ENCODE measurements at places on chromosomes 2 and 18.

DNA sequence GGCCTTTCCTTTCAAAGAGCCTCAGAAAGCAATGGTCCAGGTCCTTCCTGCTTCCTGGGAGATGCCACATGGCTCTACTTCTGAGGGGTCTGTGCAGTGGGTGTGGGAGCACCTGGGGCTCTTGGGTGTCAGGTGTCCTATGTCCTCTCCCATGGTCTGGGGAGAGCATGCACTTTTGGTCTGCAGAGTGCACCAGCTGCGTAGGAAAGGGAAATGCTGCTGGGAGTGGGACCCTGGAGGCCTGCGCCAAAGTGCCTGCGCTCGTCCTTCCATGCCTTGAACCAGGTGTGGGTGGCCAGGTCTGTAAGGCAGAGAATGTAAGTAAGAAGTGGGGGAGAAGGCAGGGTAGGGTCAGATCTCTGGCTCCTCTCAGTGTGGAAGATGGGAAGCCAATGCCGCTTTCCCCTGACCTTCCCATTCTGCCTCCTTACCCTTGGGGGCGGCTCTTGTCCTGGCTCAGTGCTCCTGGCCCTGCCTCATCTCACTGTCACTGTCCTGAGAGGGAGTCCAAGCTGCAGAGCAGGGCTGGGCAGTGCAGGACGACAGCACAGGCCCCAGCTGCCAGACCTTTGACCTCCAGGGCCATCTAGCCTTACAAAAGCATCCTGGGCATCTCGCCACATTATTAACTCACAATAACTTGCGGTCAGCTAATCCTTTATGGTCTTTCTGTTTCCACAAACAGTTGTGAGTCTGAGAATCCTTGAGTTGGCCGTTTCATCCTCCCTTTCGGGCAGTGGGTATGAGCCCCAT lies 6.6 kb upstream of the PROM2 start:
- DNase-seq, result no peak

DNA sequence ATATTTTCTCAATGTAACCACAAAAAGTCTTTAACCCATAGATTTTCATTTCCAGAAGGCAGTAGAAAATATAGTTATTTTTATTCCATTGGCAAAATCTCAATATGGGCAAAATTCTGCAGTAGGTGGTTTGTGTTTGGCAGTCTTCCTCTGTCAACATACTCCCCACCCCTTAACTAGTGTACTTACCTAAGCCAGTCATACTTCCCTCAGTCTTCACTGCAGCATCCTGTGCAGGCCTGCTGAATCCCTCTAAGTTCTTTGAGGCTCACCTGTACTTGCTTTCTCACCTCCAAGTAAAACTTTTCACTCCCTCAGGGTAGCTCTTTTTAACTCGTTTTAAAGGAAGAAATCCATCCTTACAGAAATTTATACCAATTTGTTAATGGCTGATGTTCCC lies 6.8 kb downstream of the CARF start:
- no peak for DNase-seq

- DNase-seq, result no peak
These were observed 151.1 kb upstream of the TWIST2 start for GRCh38 chr2:238696786-238697185.

DNA sequence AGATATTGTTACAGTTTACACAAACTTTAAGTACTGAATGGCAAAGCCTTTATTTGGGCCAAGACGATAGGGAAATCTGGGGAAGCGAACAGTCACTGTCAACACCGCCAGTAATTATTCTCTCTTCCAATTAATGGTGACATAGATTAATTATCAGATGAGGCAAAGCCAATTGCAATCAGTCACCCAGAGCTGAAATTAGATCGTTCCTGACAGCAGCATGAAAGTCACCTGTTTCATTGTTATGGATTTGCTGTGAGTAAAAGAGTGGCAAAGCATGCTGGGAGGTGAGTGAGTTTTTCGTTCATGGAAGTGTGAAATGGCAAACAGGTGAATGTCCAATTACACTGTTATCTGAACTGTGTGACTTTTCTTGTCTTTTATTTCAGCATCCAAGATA lies 164.8 kb upstream of the KLHL14 start:
- DNase-seq, result no peak

DNA sequence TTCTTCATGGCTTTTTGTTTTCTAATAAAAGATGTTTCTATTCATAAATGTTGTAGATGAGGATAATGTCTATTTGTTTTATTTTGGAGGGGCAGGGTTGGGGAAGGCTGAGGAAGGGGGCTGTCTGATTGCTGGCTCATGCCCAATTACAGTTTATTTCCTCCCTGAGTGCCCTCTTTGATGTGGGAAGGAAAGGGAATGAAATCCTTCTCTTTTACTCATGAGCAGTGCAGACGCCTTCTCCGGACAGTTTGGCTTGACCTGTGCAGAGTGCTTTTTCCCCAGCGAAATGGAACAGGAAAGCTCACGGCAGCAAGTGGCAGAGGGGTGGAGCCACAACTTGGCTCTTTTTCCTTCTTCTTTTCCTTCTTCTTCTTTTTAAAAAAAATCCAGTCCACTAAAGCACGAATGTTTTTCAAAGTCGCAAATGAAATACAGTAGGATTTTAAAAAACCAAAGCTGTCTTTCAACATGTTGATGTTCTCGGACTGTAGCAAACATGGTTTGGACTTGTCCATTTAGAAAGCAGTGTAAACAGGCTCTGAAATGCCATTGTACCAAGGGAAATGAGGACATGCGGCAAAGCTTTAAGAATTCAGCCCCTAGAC lies 34.5 kb downstream of the RAB31 start:
- no peak for DNase-seq

- no peak for DNase-seq
These were observed 1.2 kb downstream of the M1AP start for GRCh38 chr2:74646834-74647482.

DNA sequence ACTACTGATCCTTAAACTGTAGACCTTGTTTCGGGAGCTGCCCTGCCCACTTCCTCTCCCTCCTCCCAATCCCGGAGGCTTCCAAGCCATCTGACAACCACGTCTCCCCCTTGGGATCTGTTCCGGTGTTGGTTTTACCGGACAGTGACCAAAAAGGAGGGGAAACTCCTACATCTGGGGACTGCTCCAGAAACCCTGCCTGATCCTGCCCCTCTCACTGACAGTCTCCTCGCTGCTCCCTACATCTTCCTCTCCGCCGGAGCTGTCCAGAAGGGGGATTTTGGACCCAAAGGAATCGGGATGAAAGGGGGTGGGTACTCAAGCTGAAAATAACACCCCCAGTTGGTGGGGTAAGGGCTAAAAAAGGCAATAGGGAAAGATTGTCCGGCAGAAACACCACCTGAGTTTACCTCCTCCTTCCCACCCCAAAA lies 1.5 kb downstream of the INO80D start:
- no peak for DNase-seq

DNA sequence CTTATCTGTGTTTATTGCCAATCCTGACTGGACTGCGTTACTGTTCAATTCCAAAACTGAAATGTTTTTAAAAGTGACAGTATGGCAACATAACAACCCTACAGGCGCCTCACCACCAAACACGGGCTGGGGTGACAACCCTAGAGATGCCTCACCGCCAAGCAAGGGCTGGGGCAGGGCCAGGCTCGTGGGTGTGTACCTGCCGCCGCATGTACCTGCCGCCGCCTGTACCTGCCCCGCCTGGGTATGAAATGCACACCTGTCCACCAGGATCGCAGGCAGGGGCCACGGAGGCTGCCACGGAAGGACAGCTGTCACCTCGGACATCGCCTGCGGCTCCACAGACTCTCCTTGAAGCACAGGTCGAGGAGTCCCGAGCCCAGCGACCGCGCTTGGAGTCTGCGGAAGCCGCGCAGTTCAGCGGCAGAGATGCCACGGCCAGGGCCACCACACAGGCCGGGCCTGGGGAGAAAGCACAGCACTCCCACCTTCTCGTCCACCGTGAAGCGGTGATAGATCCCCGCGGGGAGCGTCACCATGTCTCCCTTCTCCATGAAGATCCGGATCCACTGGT lies 18.9 kb downstream of the ADI1 start:
- no peak for DNase-seq

DNA sequence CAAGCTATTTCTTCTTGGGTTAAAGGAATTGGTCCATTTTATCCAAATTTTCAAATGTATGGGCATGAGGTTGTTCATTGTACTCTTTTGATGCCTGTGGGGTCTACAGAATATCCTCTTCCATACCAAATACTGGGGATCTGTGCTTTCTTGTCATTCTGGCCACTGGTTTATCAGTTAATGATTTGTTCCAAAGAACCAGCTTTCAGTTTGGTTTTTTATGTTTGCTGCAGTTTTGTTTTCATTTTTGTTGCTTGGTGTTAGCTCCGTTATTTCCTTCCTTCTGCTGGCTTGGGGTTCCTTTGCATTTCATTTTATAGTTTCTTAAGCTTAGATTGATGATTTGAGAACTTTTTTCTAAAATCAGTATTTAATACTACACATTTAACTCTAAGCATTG lies 45.5 kb downstream of the SLC66A2 start:
- DNase-seq, result no peak

DNA sequence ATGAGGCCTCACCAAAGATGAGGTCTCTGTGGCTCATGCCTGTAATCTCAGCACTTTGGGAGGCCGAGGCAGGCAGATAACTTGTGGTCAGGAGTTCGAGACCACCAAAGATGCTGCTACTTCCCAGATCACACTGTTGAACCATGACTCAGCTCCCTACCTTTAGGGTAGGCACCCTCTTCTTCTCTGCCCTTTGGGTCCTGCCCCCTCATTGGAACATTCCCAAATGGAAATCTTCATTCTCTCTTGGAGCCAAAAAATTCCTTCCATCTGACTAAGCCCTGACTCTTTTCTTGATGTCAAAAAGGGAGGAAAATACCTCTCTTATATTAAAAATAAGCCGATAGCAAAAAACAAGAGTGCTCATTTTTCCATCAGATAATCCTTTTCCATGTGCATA lies 183.5 kb downstream of the PAX3 start:
- no peak for DNase-seq

- no peak for DNase-seq
These were observed 132.8 kb upstream of the L3MBTL4 start for GRCh38 chr18:6547476-6547875.

DNA sequence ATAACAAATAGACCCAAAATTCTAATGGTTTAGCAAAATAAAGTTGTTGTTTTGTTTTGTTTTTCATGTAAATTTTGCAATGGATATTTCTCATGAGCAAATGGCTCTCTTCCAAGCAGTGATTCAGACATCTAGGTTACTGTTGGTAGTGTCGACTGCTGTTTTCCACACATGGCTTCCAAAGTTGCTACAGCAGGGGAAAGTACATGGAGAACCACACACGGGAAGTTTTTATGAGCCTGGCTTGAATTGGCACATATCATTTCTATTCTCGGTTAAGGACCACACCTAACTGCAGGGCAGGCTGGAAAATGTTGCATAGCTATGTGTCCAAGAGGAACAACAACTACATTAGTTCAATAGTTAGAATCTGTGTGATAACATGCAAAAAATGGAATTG lies 262.1 kb downstream of the GALNT13 start:
- no peak for DNase-seq

DNA sequence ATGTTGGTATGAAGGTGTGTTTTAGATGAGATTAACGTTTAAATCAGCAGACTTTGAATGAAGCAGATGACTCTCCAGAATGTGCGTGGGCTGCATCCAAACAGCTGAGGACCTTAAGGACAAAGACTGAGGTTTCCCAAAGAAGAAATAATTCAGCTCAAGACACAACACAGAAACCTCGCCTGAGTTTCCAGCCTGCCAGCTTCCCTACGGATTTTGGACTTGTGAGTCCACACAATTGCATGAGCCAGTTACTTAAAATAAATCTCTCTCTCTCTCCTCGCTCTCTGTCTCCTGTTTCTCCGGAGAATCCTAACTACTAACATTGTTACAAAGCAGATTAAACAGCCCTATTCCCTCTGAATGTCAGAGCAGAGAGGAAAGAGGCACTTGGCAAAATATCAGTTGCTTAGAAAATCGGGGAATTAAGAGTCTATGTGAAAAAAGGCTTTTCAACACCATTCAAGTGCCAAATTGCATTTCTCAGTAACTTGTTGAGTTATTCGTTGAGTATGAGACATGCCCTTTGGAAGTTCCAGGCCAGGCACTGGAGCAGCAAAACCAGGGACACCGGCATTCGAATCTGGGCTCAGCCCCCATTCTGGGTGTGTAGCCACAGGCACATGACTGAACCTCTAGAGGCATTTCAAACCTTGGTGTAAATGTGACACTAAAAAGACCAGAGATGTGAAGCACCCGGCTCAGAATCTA lies 174.6 kb upstream of the PID1 start:
- DNase-seq, result no peak

- no peak for DNase-seq
These were observed 88.1 kb downstream of the NDUFA10 start for GRCh38 chr2:239936838-239937581.

GRCh38 chr2:20582600-20583221 lies 68.2 kb downstream of the HS1BP3 start:
- DNase-seq, result no peak

GRCh38 chr18:49739275-49739674 lies 74.1 kb downstream of the ACAA2 start:
- DNase-seq, result no peak

DNA sequence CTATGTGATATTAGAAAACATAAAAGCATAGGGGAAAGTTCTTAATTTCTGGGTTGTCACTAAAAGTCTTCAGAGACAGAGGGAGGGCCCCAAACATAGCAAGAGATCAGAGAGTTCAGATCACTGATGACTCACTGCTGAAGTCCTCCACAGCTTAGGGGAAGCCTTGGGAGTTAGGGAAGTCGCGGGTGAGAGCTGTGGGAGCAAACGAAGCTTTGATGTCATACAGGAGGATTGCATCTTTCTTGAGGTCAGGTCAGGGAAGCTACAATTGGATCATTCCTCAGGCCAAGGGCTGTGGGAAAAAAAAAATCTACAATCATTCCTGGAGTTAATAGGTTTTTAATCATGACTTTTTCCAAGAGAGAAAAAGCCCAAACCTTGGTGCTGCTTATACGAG lies 96.2 kb downstream of the COPS8 start:
- DNase-seq, result no peak

DNA sequence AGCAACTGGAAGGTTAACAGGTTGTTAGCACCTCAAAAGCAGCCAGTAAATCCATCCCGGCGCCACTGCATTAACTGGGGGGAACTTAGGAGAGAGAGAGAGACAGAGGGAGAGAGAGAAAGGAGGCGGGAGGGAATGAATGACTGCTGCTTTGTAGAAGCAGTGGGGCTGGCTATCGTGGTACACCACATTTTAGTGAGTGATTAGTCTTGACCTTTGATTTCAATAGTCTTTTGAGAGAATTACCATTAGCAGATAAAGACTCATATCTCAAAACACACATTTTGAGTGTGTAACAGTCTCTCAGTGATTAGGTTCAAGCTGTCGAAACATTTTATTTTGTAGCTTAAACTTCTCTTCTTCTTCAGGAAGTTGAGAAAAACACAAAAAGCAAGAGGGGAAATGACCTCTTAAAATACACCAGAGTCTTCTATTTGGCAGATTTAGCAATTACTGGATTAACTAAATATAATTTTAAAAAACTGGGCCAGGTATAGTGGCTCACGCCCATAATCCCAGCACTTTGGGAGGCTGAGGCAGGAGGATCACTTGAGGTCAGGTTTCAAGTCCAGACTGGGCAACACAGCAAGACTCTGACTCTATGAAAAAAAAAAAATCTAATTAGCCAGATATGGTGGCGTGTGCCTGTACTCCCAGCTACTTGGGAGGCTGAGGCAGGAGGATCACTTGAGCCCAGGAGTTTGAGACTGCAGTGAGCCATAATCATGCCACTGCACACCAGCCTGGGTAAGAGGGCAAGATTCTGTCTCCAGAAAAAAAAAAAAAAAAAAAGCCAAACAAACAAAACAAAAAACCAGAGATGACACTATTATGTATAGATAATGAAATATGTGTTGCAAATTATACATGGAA lies 22.0 kb upstream of the PNO1 start:
- DNase-seq, result no peak

All from stimulated activated CD4-positive, alpha-beta T cell treated with anti-CD3 and anti-CD28 coated beads, Interleukin-1b, Interleukin-23, amount 100 ng/mL, for 24 hours (primary cell).